CD4-positive, alpha-beta T cell treated with Interleukin-21 for 1 hour (primary cell): ENCODE measurements at places on chromosomes 1 and 21.

DNA sequence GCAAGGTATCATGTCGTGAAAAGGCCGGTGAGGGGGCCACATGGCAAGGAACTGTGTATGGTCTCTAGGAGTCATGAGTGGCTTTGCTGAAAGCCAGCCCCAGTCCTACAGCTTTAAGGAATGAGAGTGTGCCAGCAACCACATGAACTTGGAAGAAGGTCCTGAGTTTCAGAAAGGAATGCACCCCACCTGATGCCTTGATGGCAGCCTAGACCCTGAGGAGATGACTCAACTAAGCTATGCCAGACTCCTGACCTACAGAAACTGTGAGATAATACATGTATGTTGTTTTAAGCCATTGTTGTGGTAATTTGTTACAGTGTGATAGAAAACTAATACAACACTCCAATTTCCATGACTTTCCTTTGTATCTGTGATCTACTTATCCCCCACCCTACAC, 33.5 kb upstream of the AKT3 start:
- DNase-seq, result no peak

GRCh38 chr21:45607021-45607908, 36.3 kb upstream of the PCBP3 start:
- DNase-seq, result peak; percentile 51

- no peak for DNase-seq
These were observed 27.8 kb downstream of the SLC26A9 start for GRCh38 chr1:205915354-205915990.

- no peak for DNase-seq
These were observed 79.5 kb downstream of the LRRC8D start for GRCh38 chr1:89900323-89900722.

DNA sequence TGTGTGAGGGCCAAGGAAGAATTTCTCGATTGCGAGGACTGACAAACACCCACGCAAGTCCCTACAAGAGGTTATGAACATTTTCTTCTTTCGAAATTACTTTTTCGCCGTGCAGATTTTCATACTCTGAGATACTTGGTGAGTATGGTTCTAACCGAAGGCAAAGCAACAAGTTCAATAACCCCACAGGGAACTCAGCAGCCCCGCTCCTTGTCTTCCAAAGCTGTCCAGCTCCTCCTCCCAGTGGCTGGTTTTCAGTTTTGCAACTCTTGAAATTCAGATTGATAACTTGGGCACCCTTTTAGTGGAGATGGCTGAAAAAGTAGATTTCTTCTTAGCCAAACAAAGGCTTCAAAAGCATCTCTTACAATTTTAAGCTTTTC, 154.4 kb downstream of the SETD4 start:
- DNase-seq, result no peak

DNA sequence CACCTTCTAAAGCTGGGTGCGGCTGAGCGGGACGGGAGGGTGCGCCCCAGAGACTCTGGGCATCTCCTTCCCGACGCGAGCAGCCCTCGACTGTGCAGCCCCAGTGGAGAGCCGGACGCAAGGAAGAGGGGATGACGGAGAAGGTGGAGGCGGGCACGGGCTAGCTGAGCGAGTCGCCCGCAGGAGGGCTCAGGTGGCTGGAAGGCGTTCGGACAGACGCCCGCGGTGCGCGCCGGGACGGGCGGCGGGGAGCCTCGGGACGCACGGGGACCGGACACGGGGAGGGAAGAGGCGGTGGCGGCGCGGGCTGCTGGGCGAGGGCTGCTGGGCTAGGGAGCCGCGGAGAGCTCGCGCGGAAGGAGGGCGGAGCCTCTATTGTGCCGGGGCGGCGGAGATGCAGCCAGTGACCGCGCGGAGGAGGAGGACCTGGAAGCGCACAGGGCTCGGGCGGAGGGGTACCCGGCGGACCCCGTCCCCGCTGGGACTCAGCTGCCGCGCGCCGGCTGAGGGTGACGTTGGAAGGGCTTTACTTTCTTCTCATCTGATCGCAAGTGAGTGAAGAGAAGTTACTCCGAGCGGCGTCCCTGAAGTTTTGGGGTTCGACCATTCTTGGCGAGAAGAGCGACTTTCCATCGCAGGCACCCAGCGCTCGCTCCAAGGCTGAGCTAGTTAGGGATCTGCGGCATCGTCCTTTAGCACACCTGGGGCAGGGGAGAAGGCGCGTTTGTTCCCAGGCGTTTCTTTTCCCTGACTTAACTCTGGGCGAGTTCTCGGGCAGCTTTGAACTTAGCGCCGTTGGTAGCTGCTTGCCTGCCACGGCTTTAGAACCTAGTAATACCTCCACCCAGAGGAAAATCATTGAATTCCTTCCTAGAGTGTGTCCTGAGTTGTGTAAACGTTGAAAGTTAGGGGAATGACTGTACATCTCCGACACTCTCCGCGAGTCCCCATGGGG, at the start of gene OLFML2B:
TSS of gene OLFML2B (minus strand) at position 323 of the 955 bp plus-strand sequence. CDS start 439 bp downstream, outside the sequence.
- DNase-seq, result peak; percentile 44

DNA sequence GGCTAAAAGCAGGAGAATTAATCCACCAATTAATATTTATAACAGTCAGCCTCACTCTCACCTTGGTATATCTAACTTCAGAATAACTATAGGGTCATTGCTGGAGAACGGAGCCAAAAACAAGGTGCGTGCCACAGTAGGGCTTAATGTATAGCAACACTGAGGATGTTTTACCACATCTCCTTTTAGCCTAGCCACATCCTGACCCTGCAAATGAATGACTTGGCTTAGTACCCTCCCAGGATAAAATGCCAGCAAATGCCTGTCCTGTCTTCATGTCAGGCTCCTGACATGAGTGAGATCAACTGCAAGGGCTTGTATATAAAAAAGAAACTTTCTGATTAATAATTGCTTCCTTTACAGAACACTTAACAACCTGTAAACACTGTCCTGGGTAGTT, 2.7 kb upstream of the CDC42BPA start:
- no peak for DNase-seq

- DNase-seq, result no peak
These were observed 77.9 kb upstream of the TNFSF4 start for GRCh38 chr1:173285048-173285447.

DNA sequence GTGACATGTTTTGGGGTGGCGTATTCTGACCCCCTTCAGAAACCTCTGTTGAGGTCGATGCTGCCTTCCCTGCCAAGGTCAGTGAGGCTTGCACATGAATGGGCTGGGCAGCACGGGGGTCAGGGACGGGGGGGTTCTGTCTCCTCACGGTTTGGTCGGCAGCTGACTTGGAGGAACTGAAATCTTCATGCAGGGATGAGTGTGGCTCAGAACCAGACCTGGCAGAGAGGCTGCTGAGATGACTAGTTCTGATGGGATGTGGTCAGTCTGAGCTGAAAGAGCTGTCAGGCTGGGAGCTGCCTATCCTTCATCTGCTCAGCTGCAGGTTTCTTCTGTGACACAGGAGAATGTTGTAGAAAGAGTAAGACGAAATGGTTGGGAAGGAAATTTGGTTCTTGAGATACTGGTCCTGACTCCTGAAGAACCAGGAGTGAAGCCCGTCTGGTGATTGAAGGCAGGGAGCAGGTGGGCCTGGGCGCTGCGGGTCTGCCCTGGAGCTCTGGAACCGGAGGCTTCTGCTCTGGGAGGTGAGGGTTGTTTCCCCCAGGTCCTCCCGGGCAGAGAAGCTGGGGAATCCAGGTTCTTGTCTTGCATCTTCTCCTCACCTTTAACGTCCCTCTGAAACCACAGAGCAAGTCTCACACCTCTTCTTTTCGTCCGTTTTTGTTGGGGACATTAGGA, 3.3 kb downstream of the SLX9 start:
- no peak for DNase-seq
